ENCODE measurements at places on chromosomes 6 and 20.

- H3K27me3 ChIP-seq, result peaks cover 48% of the 10 kb centered on the region
- DNase-seq, result no peak
- H3K4me1 ChIP-seq, result peaks cover 44% of the 10 kb centered on the region
- H3K36me3 ChIP-seq, result no peaks in the 10 kb centered on the region
These were observed 10.8 kb upstream of the MATN4 start for GRCh38 chr20:45318948-45319347.

DNA sequence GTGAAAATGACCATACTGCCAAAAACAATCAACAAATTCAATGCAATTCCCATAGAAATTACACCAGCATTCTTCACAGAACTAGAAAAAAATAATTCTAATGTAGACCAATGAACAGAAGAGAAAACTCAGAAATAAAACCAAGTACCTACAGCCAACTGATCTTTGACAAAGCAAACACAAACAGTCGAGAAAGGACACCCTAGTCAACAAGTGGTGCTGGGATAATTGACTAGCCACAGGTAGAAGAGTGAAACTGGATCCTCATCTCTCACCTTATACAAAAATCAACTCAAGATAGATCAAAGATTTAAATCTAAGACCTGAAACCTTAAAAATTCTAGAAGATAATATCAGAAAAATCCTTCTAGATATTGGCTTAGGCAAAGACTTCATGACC is 44.5 kb upstream of the ZNF133 start:
- no peak overlapping the region for H3K27ac ChIP-seq
- no peaks in the 10 kb centered on the region for H3K4me1 ChIP-seq
- no peak overlapping the region for H3K4me3 ChIP-seq

DNA sequence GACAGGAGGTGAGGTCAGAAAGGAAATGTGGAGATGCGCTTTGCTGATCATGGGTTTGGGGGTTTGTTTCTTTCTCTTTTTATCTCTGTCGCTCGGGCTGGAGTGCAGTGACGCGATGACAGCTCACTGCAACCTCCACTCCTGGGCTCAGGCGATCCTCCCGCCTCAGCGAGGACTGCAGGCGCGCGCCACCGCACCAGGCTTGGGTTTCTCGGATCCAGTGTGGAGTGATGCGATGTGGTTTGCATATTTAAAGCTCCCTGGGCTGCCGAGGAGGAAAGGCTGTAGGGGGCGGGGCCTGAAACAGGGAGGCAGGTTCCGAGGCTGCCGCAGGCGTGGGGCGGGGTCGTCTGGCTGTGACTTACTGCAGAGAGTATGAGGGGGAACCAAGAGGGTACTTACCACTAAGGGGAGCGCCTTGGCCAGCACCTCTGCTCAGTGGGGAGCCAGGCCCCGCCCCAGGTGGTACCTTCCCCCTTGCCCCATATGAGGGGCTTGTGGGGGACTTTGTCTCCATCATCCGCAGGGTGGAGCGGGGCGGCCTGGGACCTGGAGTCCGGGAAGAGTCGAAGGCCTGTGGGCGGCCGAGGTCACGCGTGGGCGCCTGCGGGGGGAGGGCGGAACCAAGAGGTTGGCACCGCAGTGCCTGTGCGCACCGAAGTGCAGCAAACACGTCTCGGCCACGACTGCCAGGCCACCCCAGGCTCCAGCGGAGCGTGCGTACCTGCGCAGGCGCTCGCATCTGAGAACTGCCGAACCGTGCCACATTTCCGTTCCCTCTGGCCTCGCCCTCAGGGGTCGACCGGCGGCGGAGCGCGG is 12.7 kb upstream of the BAK1 start:
- peak overlapping the region; percentile 69 for H3K4me3 ChIP-seq
- H3K27ac ChIP-seq, result peak overlapping the region; percentile 52
- DNase-seq, result peak; percentile 73
- peaks cover 40% of the 10 kb centered on the region for H3K4me1 ChIP-seq

DNA sequence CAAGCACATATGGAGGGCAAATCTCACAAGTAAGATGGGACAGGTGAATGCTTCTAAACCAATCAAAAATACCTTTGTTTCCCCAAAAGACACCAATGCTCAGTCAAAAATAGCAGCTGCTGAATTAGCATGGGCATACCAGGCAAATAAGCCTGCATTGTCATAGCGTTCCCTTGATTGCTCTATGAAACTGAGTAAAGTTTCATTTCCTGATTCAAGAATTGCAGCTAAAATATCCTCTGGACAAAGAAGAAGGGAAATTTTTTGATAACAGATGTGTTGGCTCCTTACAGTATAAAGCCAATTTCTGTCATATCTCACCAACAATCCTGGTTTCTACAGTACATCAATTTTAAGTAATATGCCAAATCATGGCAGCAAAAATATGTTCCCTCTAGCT is 3.3 kb upstream of the TMEM14A start:
- H3K27me3 ChIP-seq, result peaks cover 3% of the 10 kb centered on the region
- no peak overlapping the region for H3K4me3 ChIP-seq
- peaks cover 3% of the 10 kb centered on the region for H3K36me3 ChIP-seq
- no peak overlapping the region for H3K27ac ChIP-seq

- H3K4me1 ChIP-seq, result peaks cover 2% of the 10 kb centered on the region
- no peak for DNase-seq
- H3K27me3 ChIP-seq, result no peaks in the 10 kb centered on the region
- no peaks in the 10 kb centered on the region for H3K36me3 ChIP-seq
These were observed 64.2 kb upstream of the XRN2 start for GRCh38 chr20:21238818-21239536.

- H3K4me3 ChIP-seq, result no peak overlapping the region
- H3K36me3 ChIP-seq, result peaks cover 16% of the 10 kb centered on the region
- no peak for DNase-seq
- peaks cover 7% of the 10 kb centered on the region for H3K4me1 ChIP-seq
- no peaks in the 10 kb centered on the region for H3K27me3 ChIP-seq
These were observed 31.3 kb downstream of the MBOAT1 start for GRCh38 chr6:20180935-20181334.

GRCh38 chr20:6126846-6127245 is 4.0 kb upstream of the FERMT1 start:
- H3K4me3 ChIP-seq, result no peak overlapping the region
- peaks cover 11% of the 10 kb centered on the region for H3K4me1 ChIP-seq
- peaks cover 35% of the 10 kb centered on the region for H3K27me3 ChIP-seq
- no peak overlapping the region for H3K27ac ChIP-seq
- no peak for DNase-seq

- H3K36me3 ChIP-seq, result no peaks in the 10 kb centered on the region
- H3K4me1 ChIP-seq, result no peaks in the 10 kb centered on the region
- no peaks in the 10 kb centered on the region for H3K27me3 ChIP-seq
- DNase-seq, result no peak
- no peak overlapping the region for H3K4me3 ChIP-seq
- no peak overlapping the region for H3K27ac ChIP-seq
These were observed 25.5 kb upstream of the MANEA start for GRCh38 chr6:95551678-95552324.

- H3K4me1 ChIP-seq, result peaks cover 5% of the 10 kb centered on the region
- H3K4me3 ChIP-seq, result no peak overlapping the region
- H3K27me3 ChIP-seq, result peaks cover 91% of the 10 kb centered on the region
- DNase-seq, result no peak
These were observed 1.4 kb upstream of the HSPA12B start for GRCh38 chr20:3730803-3731672.

DNA sequence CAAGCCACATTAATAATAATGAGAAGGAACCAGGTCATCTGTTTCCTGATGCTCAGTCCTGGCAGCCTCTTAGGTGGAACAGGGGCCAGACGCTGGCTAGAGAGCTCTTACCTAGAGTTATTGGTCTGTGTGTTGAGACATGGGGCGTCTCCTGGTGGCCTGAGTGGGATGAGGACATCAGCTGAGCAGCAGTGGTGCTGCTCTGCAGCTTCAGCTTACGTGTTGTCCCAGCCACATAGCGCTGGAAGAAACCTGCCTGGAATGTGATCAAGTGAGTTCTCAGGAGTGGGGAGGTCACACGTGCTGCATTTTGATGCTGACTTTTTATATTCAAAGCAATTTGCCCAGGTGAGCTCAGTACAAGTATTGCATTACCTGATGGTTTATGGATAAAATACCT is 355.4 kb downstream of the CDH26 start:
- H3K4me1 ChIP-seq, result no peaks in the 10 kb centered on the region
- no peak overlapping the region for H3K4me3 ChIP-seq
- no peak overlapping the region for H3K27ac ChIP-seq
- no peak for DNase-seq

- H3K4me1 ChIP-seq, result peaks cover 38% of the 10 kb centered on the region
- H3K36me3 ChIP-seq, result no peaks in the 10 kb centered on the region
- peaks cover 14% of the 10 kb centered on the region for H3K27me3 ChIP-seq
- DNase-seq, result no peak
- H3K27ac ChIP-seq, result peak overlapping the region; percentile 71
These were observed 41.8 kb upstream of the TOP1 start for GRCh38 chr20:40986774-40987173.

DNA sequence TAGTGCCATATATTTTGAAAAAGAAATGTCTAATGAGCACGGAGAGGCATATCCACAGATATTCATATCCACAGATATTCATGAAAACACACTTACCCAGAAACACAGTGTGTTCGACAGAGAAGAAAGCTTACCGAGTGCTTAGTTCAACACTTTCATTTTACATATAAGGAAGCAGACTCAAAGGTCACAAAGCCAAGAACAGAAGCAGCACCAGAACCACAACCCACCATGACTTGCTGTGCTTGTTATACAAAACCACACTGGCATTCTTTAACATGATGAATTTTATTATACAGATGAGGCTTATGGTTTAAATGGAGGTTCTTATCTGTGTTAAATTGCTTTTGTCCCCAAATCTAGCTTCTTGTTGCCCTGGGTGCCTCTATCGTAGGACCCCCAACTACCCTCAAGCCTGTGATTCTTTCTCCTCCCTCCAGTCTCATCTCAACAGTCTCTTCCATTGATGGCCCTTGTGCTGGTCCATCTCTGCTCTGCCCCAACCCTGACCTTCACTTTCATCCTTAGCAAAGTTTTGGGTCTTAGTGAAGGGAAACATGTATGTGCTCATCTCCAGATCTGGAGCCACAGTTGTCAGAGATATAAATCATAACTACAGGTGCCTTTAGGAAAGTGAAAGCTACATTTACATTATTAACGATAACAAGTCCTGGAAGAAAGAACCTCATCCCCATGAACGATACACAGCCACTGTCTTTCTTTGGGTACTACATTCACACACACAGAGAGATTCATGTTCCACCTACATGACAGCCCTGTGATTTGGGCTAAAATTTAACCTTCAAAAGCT is 40.0 kb downstream of the SF3B5 start:
- H3K4me3 ChIP-seq, result peak overlapping the region; percentile 70
- peak; percentile 68 for DNase-seq
- peak overlapping the region; percentile 94 for H3K27ac ChIP-seq
- peaks cover 29% of the 10 kb centered on the region for H3K4me1 ChIP-seq
- peaks cover 1% of the 10 kb centered on the region for H3K36me3 ChIP-seq

DNA sequence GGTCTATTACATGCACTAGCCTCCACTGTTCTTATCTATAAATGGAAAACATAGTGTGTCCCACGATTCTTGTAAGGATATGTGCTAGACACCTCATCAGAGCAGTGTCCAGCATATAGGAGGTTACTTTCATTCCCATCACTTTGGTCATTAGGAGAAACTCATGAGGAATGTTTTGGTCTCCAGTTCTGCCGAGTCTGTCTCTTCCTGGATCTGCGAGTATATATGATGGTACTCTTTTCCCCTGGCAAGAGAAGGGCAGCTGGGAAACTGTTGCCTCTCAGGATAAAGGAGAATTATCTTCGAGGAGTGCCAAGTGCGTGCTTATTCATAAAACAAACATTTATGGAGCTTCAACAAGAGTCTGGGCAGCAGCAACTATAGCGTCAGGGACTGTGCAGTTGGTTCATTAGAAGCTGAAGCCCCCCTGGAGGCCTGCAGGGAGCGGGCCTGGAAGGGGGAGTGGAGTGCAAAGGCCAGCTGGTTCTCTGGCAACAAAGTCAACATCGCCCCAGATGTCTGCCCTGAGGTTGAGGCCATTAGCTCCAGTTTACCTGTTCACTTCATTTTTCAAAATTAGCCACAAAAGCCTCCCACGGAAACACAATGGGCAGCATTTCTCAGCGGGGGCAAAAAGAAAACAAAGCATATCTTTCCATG is 811.9 kb downstream of the MAFB start:
- no peaks in the 10 kb centered on the region for H3K36me3 ChIP-seq
- DNase-seq, result no peak
- H3K27me3 ChIP-seq, result no peaks in the 10 kb centered on the region
- H3K4me1 ChIP-seq, result no peaks in the 10 kb centered on the region
- H3K4me3 ChIP-seq, result no peak overlapping the region

DNA sequence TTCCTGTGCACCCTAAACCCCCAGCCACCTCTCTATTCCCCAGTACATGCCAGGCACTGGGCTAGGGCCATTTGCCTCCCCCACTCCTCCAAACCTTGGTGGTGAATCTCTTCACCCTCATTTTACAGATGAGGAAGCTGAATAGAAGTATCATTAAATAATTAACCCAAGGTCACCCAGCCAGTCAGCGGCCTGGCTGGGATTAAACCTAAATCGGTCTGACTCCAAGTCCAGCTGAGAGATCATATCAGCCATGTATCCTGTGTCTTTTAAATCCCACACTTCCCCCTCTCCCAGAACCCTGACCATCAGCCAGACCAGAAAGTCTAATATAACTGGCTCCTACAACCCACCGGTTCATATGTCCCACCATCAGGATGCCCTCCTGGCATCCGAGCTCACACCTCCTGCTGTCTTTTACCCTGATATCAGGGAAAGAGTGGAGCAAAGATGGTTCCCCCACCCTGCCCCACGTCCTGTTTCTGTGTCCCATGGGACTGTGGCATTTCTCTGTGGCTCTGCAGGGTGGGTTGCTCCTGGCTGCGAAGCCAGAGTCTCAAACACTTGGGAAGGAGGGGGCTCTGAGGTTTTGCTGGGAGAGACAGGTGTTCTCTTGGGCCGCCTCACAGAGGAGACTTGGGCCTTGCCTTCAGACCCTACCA is 145.3 kb downstream of the VEGFA start:
- H3K4me1 ChIP-seq, result no peaks in the 10 kb centered on the region
- no peak overlapping the region for H3K4me3 ChIP-seq
- no peaks in the 10 kb centered on the region for H3K36me3 ChIP-seq
- peaks cover 37% of the 10 kb centered on the region for H3K27me3 ChIP-seq
- H3K27ac ChIP-seq, result no peak overlapping the region

DNA sequence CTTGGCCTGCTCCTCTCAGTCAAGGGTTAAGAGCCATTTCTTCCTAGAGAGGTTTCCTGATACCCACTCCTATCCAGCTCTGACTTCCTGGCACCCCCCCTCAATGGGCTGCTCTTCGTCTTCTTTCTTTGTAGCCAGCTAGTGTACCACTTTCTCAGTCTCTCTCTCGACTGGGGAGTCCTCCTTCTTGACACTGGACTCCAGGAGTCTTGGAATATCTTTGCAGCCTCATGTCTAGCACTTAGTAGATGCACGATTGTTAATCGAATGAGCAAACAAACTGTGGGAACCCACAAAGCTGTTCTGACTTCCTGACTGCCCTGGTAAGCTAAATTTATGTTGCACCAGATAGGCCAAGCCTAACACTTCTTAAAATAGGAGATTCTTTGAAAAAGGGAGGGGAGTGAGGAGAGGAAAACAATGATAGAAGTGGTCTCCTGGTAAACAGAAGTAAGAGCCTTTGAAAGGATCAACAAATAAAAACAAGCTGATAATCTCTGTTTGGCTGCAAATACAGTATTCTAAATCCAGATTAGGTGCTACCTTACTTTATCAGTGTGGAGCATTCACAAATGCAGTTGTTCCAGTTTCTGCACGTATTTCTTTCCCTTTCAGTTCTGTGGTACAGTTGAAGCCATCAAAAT is 160.1 kb upstream of the CITED2 start:
- H3K27ac ChIP-seq, result peak overlapping the region; percentile 91
- no peaks in the 10 kb centered on the region for H3K27me3 ChIP-seq
- no peaks in the 10 kb centered on the region for H3K36me3 ChIP-seq
- H3K4me3 ChIP-seq, result peak overlapping the region; percentile 27

GRCh38 chr6:85797993-85798392 is 155.3 kb upstream of the SYNCRIP start:
- no peak overlapping the region for H3K4me3 ChIP-seq
- no peak for DNase-seq
- no peaks in the 10 kb centered on the region for H3K4me1 ChIP-seq
- peaks cover 4% of the 10 kb centered on the region for H3K27me3 ChIP-seq
- no peaks in the 10 kb centered on the region for H3K36me3 ChIP-seq

All from activated naive CD4-positive, alpha-beta T cell treated with anti-CD3 and anti-CD28 coated beads, Interleukin-2, amount 10 ng/mL, durations not matched to agents 7 days and 5 days (primary cell).